ENCODE measurements at places on chromosomes 3 and 15.
A peak's percentile ranks its signal among the peaks of the same experiment; 100 is the strongest.

DNA sequence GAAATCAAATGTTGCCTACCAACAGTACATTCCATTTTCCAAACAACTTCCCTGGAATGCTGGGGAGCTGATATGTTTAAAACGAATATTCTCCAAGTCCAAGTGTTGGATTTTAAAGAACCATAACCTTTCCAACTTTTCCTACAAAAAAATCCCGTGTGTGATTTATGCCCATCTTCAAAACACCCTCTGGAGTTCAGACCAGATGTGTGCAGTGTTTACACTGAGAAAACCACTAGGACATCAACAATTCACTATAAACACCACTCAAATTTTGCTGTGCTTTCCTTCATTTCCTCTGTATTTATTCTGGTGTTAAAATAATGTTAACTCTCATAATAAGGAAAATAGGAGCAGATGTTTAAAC, 2.4 kb downstream of the VGLL4 start:
- DNase-seq = no peak

GRCh38 chr3:52721002-52721729, 15.3 kb downstream of the SPCS1 start:
- no peak for DNase-seq

- DNase-seq = no peak
Observed at GRCh38 chr15:41501191-41501917, 7.7 kb downstream of the ITPKA start.

DNA sequence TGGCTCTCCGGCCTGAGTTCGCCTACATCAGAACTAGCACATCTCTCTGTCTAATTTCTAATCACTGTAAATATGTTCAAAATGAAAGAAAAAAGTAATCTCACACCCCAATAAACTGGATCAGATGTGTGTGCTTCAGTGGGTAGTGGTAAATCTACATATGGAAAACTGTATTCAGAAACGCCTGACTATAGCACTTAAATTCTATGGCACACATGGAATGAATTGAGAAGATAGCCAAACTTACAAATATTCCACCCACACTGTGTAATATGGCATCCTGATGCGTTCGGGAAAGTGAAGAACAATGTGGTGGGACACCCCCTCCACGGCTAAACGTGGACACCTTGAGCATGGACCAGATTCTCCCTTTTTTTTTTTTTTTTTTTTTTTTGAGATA, 40.6 kb upstream of the BOC start:
- no peak for DNase-seq

- DNase-seq = no peak
Observed at GRCh38 chr3:177820683-177821316, 623.5 kb upstream of the TBL1XR1 start.

- DNase-seq = no peak
Observed at GRCh38 chr3:78765671-78766485, 1001.9 kb downstream of the ROBO1 start.

- no peak for DNase-seq
Observed at GRCh38 chr15:76756381-76756780, 148.8 kb downstream of the SCAPER start.

DNA sequence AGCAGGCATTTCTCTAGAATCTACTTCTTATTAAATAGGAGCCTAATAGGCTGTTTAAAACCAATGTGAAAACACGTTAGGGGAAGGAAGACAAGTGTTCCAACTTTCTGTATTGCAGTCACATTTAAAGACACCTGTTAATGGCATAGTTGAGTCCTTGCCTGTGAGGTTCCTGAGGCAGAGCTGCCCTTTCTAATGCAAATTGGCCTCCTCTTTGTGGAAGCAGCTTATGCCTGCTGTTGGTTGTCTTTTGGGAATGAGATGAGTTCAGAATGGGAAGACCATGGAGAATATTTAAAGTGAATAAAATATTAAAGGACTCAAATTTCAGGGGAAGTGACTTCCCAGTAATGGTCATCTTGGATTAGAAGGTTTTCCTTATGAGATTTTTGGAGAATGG, 51.2 kb downstream of the NEK11 start:
- no peak for DNase-seq

DNA sequence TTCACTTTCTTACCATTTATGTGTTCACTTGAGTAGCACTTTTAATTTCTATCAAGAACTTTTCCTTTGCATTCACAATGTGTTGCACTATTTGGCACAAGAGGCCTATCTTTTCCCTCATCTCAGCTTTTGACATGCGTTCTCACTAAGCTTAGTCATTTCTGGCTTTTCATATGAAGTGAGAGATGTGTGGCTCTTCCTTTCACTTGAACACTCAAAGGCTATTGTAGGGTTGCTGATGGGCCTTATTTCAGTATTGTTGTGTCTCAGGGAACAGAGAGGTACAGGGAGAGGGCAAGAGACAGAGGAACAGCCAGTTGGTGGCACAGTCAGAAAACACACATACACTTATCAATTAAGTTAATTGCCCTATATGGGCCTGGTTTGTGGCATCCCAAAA, 127.4 kb upstream of the MLF1 start:
- no peak for DNase-seq

DNA sequence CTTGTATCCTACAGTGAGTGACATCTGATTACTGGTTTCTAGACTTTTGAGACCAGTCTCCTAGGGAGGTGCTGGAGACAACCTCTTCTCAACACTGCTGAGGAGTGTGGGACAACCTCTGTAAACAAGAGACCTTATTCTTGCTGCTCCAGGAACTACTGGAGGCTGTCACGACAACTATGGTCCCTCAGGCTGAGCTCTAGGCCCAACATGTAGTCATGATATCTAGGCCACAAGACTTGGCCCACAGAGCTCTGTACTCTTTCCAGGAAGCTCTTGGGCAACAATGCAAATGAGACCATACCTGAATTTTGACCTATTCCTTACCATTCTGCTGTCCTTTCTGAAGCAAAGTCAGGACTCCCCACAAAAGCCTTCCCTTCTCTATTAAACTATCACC, 24.3 kb upstream of the HEG1 start:
- DNase-seq = no peak

GRCh38 chr3:45773072-45773471, 23.3 kb downstream of the SLC6A20 start:
- no peak for DNase-seq

DNA sequence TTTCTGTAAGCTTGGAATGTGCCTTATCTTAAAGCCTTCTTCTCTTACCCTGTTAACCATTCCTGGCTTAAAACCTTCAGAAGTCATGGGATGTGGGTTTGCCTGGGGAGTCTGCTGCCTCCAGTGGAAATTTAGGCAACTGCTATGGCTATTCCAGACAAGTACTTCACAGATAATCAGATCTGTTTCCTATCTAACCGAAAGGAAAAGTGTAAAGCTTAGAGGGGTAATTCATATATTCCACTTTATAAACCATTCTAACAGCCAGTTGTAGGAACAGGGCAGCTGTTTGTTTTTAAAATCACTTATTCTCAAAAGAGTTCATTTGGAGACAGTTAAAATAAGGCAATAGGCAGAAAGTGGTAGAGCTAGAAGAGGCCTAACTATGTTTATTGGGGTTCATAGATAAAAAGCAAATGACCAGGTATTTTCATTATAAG, 219.9 kb downstream of the TCF12 start:
- peak; percentile 36 for DNase-seq

GRCh38 chr3:124504332-124505059, 225.8 kb upstream of the UMPS start:
- no peak for DNase-seq

- DNase-seq = no peak
Observed at GRCh38 chr3:84008623-84009022, 950.2 kb upstream of the CADM2 start.

DNA sequence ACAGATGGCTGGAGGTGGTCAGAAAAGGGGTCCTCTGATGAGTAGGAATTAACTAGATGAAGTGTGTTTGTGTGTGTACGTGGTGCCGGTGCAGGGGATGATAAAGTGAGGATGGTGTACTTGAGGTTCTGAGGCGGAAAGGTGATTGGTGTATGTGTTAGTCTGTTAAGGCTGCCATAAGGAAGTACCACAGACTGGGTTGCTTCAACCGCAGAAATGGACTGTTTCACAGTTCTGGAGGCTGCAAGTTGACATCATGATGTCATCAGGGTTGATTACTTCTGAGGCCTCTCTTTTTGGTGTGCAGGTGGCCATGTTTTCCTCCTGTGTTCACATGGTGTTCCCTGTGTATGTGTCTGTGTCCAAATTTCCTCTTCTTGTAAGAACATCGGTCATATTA, 202.4 kb upstream of the RGMA start:
- DNase-seq = no peak

GRCh38 chr3:17143893-17144664, 259.3 kb downstream of the PLCL2 start:
- DNase-seq = no peak

DNA sequence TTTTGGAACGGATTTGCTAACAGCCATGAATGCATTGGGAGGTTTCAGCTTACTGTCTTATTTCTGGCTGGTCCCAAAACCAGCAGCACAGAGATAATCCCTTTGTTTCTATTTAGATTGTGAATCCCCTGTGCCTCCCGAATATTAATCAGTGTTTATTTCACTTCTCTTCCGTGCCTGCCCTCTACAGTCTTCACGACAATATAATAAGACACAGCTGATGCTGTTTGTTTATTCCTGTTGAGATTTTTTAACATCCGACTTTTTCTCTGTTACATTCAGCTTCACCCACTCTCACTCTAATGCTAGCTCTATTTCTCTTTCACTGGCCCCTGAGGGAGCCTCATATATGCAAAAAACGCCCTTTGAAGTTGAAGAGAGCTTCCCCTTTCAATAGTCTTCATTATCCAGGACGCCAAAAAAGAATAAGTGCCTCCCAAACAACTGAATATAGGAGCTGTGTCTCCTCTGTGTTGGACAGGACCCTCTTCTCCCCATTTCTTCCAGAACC, 995.3 kb downstream of the ROBO2 start:
- DNase-seq = no peak

DNA sequence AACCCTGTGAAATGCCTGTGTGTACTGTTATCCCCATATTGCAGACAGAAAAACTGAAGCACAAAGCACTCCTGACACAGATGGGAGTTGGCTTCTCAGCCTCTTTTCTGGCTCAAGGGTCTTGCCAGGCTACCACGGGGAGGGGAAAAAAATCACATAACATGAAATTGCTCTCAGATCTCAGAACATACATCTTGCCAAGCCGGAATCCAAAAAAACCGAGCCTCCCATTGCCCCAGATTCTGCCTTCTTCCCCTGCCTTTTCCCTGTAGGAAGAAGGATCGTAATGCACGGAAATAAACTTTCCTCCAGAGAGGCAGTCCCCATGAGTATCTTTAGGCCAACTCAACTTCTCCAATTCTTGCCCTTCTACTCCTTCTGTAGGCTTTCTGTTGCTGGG, 16.6 kb upstream of the MRPS22 start:
- DNase-seq = no peak

DNA sequence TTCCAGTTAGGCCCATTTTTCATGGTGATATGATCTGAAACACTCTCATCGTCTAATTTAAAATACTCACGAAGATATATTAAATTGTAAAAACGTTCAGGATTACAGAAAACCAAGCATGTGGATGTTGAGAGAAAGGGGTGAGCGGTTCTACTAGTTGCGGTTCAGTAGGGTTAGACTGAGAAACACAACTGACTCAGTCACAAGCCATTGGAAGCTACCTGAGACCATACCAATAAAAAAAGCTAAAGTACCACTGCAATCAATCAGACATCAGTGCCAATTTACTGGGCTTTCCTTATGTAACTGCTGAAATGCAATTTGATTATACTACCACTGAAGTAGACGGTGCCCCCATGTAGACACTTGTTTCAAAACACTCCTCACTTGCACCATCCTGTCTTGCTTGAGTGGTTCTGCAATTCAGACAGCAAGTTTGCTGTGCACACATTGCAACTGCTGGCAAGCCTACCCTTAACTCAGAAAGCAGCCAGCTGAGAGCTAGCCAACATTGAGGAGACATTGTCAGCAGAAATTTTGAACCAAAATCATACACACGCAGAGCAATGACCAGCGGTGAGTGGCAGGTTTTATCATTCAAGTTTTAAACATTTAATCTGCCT, 368.7 kb upstream of the ARHGEF26 start:
- DNase-seq = no peak

DNA sequence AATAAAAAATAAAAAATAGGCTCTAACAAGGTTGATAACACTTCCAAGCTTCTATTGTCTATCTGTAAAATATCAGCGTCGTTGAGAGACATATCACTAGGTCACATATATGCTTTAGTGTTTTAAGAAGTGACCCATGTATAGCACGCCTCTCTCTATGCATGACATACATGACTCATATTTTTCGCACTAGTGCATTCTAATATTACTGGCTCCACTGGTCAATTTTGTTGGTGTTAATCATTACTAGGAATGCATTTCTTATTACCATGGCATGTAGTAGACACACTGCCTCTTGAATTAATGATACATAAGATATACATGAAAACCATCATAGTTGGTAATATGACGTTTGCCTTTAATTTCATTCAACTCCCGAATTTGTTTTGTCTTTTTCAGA, 203.1 kb downstream of the CHL1 start:
- no peak for DNase-seq

DNA sequence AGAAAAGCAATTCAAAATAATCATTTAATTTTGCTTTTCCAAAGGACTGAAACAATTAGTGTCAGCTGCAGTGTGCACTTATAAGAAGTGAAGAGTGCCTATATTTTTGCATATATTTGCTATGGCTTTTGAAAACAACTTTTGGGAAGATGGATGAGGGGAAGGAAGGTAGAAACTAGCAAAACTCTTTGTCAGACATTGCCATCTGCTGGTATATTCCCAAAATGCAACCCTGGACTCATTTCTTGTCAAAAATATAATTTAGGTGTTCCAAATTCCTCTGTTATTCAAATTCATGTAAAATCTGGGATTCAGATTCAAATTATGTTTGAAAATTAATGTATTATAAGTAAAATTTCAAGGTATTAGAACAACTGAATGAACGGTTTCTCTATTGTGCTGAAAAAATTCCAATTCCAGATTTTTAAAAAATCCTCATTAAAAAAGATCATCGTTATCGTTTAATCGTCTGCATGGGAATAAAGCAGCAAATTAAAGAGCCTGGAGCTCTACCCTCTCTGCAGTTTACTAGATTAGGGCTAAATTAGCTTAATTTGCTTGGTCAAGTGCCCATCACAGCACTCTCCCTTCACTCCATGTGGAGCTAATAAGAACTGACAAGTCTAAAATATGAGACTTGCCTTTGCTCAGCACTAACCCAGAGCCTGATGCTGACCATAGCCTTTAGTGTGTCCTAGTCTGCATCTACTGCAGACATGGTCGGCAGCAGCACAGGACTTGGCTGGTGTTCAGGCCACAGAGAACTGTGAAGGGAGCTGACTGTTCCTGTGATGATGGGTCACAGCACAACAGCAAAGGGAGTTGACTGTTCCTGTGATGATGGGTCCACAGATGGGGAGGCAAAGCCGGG, 67.9 kb upstream of the MITF start:
- no peak for DNase-seq

GRCh38 chr3:157058392-157059071, 101.4 kb downstream of the CCNL1 start:
- DNase-seq = no peak

DNA sequence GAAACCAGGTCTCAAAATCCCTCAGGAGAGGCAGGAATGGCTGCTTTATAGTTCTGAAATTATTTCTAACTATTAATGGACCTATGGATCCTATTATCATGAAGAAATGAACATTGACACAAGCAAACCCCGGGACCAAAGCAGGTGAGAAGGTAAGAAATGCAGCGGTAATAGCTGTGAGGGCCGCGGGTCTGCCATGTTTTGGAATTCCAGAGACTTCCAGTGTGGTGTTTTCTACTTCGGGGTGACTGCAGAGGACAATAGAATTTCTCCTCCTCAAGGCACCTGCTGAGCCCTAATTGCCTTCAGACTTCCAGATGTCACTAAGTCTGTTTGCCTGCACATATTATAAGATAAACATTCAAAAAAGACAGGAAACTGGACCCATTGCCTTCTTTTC, 437.4 kb downstream of the GABRG3 start:
- DNase-seq = no peak
